H9 (cell line): ENCODE measurements at places on chromosomes 4 and X. TPM values are rescaled to one million over a fixed set of nuclear protein-coding genes. Genes with fewer than 3 reads are reported as not detected.

The SLC9B2 gene
- 6.8 and 7.3 TPM in 2 replicates for total RNA-seq

DNA sequence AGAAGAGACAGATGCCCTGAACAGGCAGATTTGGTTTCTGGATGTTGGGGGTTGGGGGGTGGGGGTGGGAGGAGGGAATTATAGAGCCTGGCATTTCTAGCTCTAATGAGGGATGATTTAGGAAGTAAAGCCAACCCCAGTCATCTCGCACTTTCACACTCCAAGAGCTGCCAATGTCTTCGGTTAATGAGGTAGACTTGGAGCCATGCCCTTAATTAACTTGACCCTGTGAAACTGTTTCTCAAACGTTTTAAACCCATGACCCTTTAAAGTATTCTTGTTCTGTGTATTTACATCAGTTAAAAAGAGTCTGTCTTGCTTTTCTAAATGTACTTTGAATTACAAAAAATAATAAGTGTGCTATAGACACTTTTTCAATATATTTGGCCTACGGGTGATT is 466.9 kb downstream of the FAT4 start:
- no peak for DNase-seq

The KLHL4 gene
- 22.3 and 22.4 TPM in 2 replicates for total RNA-seq

DNA sequence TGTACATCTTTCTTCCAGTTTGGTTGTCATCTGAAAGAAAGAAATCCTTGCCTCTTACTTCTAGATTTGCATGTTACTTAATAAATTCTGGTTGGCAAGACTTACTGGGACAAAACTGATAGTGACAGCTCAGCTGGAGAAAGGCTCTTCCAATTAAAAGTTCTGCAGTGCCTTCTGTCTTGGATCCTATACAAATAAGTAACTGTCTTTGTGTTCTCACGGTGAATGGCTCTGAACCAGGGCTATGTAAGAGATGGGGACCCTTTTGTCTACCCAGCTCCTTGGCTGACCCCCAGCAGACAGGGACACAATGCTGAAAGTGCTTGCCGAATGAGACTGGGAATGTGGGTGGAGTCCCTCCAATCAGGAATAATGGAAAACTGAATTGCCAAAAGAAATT is 89.5 kb downstream of the AASDH start:
- DNase-seq: no peak

GRCh38 chrX:105658136-105658535 is 164.2 kb upstream of the NRK start:
- no peak for DNase-seq

The PROM1 gene
- 95.0 and 98.3 TPM in 2 replicates for total RNA-seq

DNA sequence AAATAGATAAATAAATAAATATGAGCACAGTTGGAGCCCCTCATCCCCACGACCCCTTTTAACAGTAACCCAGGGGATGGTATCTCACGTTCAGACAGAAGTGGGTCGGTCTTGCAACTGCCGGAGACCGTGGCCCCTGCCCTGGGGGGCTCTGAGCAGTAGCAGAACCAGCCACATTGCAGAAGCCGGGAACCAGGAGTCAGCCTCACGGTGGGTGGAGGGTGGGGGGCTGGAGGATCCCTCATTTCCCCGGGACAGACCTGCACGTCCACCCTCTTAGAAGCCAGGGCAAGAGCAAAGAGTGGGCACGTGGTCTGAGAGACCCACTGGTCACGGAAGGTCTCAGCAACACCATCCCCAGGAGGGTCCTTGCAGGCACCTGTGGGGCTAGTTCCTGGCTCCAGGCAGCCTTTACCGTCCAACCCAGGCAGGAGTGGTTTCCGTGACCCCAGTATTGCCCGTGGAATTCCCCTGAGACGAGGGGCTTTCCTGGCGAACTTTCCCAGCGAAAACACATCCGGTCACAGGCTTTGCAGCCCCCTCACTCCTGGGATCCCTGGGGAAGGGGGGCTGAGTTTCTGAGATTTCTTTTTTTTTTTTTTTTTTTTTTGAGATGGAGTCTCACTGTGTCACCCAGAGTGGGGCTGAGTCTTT is 8.8 kb upstream of the IL3RA start:
- DNase-seq: no peak

The TRIM2 gene
- total RNA-seq: 28.9 and 29.0 TPM in 2 replicates
